G401 (cell line): ENCODE measurements at places on chromosomes 12 and 14.

DNA sequence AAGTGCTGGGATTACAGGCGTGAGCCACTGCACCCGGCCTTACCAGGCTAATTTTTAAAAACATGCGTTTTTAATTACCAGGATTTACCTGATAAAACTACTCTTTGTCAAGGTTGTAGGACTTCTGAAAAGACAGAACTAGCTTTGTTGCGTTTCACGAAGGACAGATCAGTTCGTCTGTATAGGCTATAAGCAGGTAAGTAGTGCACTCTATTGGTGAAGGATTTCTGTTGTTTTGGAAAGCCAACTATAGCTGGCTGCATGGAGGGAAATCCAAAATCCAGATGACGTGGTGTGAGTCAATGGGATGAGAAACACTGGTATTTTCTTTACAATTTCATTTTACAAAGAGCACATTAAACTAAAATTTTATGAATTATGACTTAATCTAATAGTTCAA lies 14.6 kb downstream of the GNPNAT1 start:
- DNase-seq: peak; percentile 19

GRCh38 chr14:61111731-61112130 lies 130.7 kb downstream of the SLC38A6 start:
- DNase-seq: no peak

- DNase-seq: no peak
Observed at GRCh38 chr14:40229676-40230075, 797.4 kb upstream of the FBXO33 start.

DNA sequence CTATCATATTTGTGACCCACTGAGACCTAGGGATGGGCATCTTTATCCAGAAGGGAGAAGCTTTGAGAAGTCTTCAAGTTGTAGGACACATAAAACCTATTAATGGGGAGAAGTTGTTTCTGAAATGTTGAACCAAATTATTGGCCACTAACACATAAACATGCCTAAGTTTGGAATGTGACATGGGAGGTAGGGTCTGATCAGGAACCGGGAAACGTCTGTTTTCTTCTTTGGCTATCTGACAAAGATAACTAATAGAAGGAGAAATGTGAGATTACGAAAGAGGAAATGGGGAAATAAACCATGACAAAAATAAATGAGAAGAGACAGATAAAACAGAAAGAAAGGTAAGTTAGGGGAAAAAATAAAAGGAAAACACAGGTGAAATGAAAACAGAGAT lies 425.2 kb downstream of the EGLN3 start:
- no peak for DNase-seq

- DNase-seq: peak; percentile 85
Observed at GRCh38 chr12:119803381-119803791, 73.7 kb downstream of the CIT start.

DNA sequence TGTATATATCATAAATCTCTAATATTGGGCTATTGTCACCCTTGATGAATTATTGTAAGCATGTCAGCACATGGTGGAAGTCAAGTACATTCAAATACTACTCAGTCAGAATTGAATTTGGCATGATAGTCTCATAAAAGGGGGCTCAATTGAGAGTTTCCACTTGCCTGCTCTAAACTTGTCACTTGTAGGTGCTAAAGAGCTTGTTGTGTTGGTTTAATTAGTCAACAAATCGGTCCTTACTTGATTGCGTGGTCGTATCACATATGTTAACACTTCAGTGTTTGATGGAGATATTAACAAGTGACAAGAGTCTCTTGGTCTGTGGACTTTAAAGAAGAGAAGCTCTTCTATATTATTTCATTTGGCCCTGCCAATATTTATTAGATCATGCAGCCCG lies 81.1 kb downstream of the NKX2-1 start:
- no peak for DNase-seq

- DNase-seq: peak; percentile 31
Observed at GRCh38 chr12:2161473-2161872, 108.7 kb downstream of the CACNA1C start.

- DNase-seq: no peak
Observed at GRCh38 chr12:68958322-68958721, 25.4 kb upstream of the CPM start.
